ENCODE measurements at places on chromosomes 2 and 18.

GRCh38 chr2:162368494-162368893 lies 24.6 kb downstream of the GCA start:
- DNase-seq, result no peak

- no peak for DNase-seq
Measured at GRCh38 chr2:128949360-128949759, 630.7 kb upstream of the HS6ST1 start.

- DNase-seq, result no peak
Measured at GRCh38 chr18:75592527-75592926, 165.0 kb upstream of the SMIM21 start.

GRCh38 chr2:231708773-231709635 lies 679 bp downstream of the PTMA start:
- DNase-seq, result no peak

DNA sequence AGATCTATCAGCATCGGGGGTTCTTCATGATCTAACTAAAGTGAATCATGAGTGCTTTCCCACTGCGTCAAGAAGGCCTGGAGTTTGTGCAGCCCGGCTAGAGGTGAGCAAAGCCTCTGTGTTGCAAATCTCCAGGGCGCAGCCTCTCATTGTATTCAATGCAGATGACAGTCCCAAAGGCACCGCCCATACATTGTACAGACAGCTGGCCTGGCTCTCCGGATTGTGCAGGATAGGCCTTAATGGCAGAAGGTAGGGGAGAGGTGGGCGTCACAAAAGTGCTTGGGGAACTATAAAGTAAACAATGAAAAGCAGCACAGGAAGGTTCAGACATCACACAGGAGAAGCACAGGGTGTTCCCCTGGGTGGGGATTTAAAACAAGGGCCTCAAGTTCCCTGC lies 907 bp upstream of the GYPC start:
- no peak for DNase-seq

GRCh38 chr2:59425247-59425646 lies 1128.2 kb downstream of the BCL11A start:
- no peak for DNase-seq

DNA sequence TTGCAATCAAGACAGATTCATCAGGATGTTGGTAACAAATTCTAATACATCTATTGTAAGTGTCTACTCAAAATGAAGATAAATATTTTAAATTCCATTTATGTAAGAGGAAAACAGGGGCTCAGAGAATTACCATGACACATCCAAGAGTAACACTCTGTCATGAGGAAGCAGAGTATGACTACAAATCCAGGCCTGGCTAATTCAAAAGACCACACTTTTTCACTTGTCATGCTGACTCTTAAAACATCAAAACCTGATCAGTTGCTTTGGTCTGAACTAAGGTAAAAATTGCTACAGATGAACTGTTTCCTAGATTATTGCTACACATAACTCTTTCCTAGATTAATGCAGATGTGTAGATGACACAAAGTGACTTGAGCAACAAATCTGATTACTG lies 880.6 kb downstream of the TSN start:
- no peak for DNase-seq

DNA sequence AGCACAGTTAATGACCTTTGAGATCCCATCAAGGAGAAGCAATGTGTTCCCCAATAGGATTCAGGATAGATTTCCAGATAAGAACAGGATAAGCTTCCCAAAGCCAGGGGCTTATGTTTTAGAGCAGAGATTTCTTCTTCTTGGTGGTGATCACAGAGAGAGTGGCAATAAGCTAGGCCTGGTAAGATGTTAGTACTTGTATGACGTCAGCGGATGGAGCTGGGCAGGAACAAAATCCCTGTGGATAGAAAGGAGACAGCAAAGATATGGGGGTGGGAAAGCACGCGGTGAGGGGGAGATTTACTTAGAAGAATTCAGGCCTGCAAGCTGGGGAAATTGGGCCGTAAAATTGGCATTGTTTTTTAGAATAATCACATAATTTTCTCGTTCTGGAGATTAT lies 323.0 kb downstream of the MTX2 start:
- no peak for DNase-seq

DNA sequence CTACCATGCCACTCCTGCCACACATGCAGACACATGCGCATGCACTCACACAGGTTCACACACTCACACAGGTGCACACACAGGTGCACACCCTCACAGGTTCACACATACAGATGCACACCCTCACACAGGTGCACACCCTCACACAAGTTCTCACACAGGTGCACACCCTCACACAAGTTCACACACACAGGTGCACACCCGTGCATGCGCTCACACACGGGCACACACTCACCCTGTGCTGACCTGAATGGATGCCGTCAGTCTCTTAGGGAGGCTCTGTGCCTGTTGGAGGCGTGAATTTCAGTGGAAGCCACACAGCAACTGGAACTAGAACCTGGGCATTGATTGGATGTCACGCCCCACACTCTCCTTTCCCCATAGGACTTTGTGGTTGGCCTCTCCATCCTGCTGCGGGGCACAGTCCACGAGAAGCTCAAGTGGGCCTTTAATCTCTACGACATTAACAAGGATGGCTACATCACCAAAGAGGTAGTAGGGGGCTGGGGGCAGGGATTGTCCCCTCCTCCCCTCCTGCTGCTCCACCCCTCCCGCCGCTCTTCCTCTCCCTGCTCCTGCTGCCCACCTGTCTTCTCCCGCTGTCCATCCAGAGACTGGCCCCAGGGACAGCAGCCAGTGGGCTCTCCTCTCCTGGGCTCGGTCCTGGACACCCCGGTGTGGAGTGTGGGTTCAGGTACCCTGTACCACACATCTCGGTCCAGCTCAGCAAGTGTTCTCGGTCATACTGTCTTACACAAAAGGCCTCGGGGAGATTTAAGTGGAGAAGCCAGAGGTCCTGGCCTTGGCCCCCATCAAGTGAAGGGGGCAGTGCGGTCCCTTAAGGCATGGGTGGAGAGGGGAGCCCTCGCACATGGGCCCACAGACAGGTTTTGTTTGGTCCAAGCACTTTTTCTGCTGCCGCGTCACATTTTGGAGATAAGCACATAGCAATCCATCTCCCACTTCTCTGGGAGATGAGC lies 21.0 kb upstream of the FAHD2A start:
- DNase-seq, result no peak

DNA sequence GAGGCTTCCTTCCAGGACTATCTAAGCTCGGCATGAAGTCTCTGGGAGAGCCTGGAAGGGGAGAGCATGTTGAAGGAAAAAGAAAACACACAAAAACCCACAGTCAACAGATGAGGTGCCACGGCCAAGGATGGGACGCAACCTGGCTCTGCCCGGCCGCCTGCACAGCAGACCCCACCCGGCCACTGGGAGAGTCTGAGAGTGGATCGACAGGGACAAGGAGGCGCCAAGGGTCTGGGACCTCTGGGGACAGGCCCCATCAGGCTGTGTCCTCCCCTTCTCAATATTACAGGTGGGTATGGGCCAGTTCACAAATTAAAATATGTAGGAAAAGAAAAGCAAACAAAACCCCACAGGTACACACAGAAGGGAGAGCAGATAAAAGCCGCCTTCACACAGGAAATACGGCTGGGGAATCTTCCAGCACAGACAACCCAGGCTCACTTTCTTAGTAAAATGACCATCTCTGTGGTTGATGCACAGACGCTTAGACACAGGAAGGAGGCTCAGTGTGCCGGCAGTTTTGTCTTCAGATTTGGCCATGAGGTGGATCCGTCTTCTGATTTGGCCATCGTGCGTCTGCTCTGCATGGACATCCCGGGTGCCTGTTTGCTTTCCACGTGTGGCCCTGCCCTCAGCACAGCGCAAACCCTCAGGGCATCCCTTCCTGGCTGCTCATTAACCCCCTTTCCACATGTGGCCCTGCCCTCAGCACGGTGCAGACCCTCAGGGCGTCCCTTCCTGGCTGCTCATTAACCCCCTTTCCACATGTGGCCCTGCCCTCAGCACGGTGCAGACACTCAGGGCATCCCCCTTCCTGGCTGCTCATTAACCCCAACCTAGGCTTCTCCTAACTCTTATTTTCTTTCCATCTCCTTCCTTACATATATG lies 138.4 kb downstream of the EIPR1 start:
- no peak for DNase-seq

- no peak for DNase-seq
Measured at GRCh38 chr2:152222975-152223637, 47.5 kb upstream of the STAM2 start.

DNA sequence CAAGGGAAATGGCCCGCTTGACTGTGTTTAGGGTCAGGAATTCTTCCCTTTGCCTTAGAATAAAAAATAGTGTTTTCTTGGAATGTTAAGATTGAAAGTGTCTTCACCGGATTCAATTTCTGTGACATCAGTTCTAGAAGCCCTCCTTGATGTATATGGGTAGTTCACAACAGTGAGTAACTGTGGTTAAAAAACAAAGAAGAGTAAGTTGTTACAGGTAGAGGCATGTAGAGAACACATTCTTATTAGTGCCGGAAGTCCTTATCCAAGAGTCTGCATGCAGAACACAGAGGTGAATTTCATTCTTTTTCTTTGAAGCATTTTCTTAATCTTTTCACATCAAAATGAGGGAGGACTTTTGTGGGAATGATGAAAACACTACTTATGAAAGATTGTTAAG lies 105.5 kb downstream of the FMNL2 start:
- DNase-seq, result no peak

DNA sequence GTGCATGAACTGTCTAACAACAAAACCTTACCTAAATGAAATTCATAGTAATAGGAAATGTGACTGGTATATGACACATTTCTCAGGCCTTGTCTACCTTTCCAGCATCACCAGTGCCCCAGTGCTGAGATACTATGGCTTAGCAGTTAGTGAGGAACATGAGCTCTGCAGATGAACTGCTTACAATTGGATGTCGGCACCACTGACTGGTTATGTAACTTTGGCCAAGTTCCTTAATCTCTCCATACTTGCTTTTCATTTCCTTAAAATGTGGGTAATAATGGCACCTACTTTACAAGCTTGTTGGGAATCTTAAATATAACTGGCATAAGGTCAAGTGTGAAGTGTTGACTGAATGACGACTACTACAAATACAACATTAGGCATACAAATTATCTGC lies 136.3 kb downstream of the OLA1 start:
- no peak for DNase-seq

- no peak for DNase-seq
Measured at GRCh38 chr2:3479430-3480320, 39.7 kb downstream of the ADI1 start.

- no peak for DNase-seq
Measured at GRCh38 chr2:157790780-157791179, 85.3 kb downstream of the ACVR1 start.

DNA sequence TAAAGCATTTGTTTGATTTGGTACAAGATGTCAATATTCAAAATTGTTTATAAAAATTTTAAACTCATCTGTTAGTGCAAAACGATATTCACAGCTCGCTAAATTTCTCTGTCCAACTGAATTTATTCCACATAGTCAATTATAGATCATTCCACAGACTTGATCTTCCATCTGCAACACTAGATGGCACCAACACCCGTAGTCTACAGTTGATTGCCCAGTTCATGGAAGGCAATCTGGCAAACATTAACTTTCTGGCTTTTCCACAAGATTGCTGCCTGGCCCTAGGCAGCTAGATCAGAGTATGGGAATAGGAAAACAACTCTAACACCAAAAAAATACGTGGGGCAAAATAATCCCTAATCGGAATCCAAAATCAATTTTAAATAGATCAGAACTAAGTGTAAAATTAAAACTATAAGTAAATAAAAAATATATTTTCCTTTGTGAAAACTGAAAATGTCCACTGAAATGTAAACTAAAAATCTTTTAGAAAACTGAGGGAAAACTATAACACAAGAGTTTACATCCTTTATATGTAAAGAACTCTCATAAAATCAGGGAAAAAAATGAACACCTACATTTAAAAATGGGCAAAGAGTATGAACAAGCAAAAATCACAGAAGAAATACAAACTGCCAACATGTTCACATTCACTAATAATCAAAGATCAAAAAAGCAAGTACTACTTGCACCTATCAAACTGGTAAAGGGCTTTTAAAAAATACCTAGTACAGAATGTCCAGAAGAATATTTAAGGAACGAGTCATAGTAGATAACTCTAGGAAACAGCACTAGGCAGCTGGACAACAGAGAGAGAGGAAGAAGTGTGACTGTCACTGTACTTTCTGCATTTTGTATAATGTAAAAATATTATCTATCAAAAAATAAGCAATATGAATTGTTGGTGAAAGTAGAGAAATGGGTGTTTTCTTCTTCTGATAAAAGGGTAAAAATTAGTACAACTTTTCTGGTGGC lies 35.0 kb downstream of the RTN4 start:
- DNase-seq, result no peak
